ENCODE measurements at places on chromosomes 16 and 17. TPM values are rescaled to one million over a fixed set of nuclear protein-coding genes. Genes with fewer than 3 reads are reported as not detected.
A peak's percentile ranks its signal among the peaks of the same experiment; 100 is the strongest.

GRCh38 chr16:166375-167121 lies 770 bp downstream of the HBM start:
- H3K4me1 ChIP-seq = peaks cover 18% of the 10 kb centered on the region
- peak overlapping the region; percentile 25 for H3K4me3 ChIP-seq
- DNase-seq = no peak
- peaks cover 72% of the 10 kb centered on the region for H3K27me3 ChIP-seq

DNA sequence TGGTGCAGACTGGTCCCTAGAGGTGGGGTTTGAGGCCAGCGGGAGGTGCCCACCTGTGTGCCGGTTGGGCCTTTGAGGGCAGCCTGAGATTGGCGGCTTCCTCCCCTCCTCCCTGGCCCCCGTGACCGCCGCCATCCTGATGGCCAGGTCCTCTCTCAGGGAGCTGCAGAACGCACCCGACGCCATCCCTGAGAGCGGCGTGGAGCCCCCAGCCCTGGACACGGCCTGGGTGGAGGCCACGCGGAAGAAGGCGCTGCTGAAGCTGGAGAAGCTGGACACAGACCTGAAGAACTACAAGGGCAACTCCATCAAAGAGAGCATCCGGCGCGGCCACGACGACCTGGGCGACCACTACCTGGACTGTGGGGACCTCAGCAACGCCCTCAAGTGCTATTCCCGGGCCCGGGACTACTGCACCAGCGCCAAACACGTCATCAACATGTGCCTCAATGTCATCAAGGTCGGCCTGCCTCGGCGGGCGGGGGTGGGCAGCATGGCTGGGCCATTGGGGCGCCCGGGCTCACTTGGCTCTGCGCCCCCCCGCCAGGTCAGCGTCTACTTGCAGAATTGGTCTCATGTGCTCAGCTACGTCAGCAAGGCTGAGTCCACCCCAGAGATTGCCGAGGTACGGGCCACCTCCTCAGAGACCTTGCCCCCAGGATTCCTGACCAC lies 2.8 kb downstream of the GPS1 start:
- peaks cover 64% of the 10 kb centered on the region for H3K36me3 ChIP-seq
- no peak overlapping the region for H3K4me3 ChIP-seq
- H3K27me3 ChIP-seq = no peaks in the 10 kb centered on the region
- no peak overlapping the region for H3K27ac ChIP-seq

DNA sequence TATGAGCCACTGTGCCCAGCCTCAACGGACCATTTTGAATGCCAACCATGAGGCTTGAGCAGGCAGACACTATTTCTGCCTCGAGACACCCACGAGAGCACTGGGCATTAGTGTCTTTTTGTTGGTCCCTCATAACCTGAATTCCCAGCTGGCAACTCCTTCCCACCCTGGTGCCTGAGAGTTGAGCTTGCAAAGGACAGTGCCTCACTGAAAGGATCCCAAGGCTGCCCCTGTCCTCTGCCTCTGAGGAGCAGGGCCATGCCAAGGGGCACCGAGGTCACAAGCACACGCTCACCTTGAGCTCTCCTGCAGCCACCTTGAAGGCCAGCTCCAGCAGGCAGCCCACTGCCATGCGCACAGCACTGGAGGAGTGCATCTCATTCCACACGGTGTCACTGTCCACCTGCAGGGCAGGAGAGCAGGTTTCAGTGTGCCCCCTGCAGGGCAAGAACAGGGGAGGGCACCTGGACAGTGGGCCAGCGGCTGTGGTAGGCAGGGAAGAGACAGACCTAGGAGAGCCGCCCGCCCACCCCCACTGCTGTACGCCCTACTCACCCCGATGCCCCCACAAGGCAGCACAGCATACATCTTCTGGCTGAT lies 12.8 kb downstream of the G6PC3 start:
- H3K4me1 ChIP-seq = peaks cover 21% of the 10 kb centered on the region
- H3K36me3 ChIP-seq = peaks cover 85% of the 10 kb centered on the region
- no peak overlapping the region for H3K27ac ChIP-seq
- no peaks in the 10 kb centered on the region for H3K27me3 ChIP-seq

DNA sequence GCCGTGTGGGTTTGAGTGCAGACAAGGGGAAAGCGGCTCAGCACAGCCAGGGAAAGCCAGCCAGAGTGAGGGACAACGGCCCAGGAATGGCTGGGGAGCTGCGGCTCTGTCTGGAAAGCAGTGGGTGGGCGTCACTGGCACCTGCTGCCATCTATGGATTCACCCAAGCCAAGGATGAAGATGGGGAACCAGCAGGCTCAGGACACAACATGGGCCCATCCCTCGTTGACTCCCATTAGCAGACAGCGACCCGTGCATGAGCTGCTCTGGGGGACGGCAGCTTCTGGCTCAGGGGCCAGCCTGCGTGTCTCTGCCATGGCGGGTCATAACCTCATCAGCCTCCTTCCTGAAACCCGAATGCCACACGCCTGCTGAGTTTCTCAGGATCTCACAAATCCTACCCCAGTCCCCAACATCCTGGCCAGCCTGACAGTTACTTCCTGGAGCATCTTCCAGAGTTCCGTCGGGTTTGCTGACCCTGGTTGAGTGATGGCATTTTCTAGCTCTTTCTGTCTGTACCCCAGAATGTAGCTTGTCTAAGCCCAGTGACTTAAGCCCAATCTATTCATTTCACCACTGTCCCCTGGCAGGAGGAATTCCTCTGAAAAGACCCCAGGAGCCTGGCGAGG lies 50.7 kb downstream of the SLC7A5 start:
- no peaks in the 10 kb centered on the region for H3K36me3 ChIP-seq
- peaks cover under 1% of the 10 kb centered on the region for H3K27me3 ChIP-seq
- no peak overlapping the region for H3K27ac ChIP-seq
- no peak for DNase-seq

MPV17L gene
- total RNA-seq = 15.8 TPM

- no peak overlapping the region for H3K4me3 ChIP-seq
- peak overlapping the region; percentile 20 for H3K27ac ChIP-seq
- no peaks in the 10 kb centered on the region for H3K36me3 ChIP-seq
- DNase-seq = no peak
Measured at GRCh38 chr16:19861811-19862327, 22.8 kb downstream of the GPRC5B start.

PPM1E gene
- not detected for total RNA-seq

DNA sequence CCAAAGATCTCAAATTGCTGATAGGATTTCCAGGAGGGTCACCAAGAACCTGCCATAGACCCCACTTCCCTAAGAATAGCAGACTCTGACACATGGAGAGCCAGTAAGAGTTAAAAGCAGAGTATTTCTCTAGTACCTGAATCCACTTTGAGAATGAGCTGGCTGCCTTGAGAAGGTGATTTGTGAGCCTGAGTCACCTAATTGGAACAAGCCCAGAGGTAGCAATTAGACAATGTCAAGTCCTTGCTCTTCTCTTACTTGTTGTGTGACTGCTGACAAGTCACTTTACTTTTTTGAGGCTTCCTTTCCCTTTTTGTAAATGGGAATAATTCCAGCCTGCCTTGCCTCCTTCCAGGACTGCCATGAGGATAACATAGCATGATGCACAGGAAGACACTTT lies 76.1 kb upstream of the ASIC2 start:
- H3K4me1 ChIP-seq = no peaks in the 10 kb centered on the region
- H3K4me3 ChIP-seq = no peak overlapping the region
